ENCODE measurements at places on chromosomes 12 and 14. TPM values are rescaled to one million over a fixed set of nuclear protein-coding genes. Genes with fewer than 3 reads are reported as not detected.

The MANSC4 gene
- not detected for total RNA-seq

The PPP1R1A gene
- total RNA-seq, result not detected

The PTPRO gene
- 1.2 TPM for total RNA-seq

The C1S gene
- total RNA-seq, result 827 TPM

The SPATS2 gene
- total RNA-seq, result 28.7 TPM

The CELA1 gene
- not detected for total RNA-seq

The TPH2 gene
- total RNA-seq, result not detected

Measured in smooth muscle cell of trachea (primary cell).